Progenitor cell of endocrine pancreas (in vitro differentiated cells): ENCODE measurements at places on chromosomes 5 and 9. TPM values are rescaled to one million over a fixed set of nuclear protein-coding genes. Genes with fewer than 3 reads are reported as not detected.

Gene FREM1
- 11.4 and 13.2 TPM in 2 replicates for total RNA-seq

DNA sequence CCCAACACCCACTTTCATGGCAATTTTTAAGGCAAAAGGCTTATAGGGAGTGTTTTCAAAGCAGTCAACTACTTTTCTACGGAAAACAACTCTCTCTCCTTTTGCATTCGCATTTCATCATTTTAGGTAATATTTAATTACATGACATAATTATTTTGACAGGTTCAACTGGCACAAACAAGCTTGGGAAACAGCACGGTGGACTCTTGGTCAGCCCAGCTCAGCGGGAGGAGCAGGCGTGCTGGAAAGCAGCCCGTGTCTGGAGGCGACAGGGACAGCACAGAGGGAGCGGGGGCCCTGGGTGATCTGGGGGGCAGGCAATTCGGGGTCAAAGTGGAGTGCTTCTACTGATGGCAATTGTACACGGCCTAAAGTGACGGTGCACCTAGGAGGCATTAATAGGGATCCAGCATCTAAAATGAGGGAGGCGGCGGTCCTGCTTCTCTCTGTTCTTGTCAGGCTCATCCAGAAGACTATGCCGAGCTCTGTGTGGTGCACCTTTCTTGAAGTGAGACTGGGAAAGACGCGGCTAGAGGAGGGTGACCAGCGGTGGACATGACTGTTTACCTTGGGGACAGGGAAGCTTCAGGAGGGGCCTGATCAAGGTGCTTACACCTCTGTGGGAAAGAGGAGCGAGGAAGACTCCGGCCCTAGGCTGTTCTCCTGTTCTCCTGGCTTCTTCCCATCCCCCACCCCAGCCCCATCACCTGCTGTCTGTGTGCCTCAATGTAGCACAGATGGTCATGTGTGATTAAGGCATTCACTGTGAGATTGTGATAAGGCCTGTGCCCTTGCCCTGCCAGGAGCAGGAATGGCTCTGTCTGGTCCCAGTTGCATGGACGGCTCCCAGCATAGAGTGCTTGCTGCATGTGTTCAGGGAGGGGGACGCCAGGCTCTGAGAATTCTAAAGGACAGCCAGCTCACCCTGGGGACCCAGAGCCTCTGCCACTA lies 3.4 kb downstream of the MYMK start:
- DNase-seq: no peak
- peak overlapping the region; percentile 73 for H3K27ac ChIP-seq
- no peaks in the 10 kb centered on the region for H3K36me3 ChIP-seq
- peaks cover under 1% of the 10 kb centered on the region for H3K4me1 ChIP-seq
- no peak overlapping the region for H3K4me3 ChIP-seq

- no peak for DNase-seq
- peaks cover 18% of the 10 kb centered on the region for H3K27me3 ChIP-seq
- H3K36me3 ChIP-seq: no peaks in the 10 kb centered on the region
- H3K27ac ChIP-seq: no peak overlapping the region
- peaks cover 5% of the 10 kb centered on the region for H3K4me1 ChIP-seq
Measured at GRCh38 chr9:91577633-91578061, 154.0 kb upstream of the NFIL3 start.

- no peak overlapping the region for H3K4me3 ChIP-seq
- peaks cover 2% of the 10 kb centered on the region for H3K27me3 ChIP-seq
- no peak overlapping the region for H3K27ac ChIP-seq
Measured at GRCh38 chr9:99515093-99515492, 293.0 kb downstream of the SEC61B start.

Gene SLC27A6
- 1.5 and 2.1 TPM in 2 replicates for total RNA-seq

Gene ZNF608
- 134 and 148 TPM in 2 replicates for total RNA-seq

Gene STPG3
- total RNA-seq: not detected in 2 replicates

- H3K36me3 ChIP-seq: no peaks in the 10 kb centered on the region
- H3K4me1 ChIP-seq: peaks cover 23% of the 10 kb centered on the region
- H3K27ac ChIP-seq: no peak overlapping the region
- H3K27me3 ChIP-seq: no peaks in the 10 kb centered on the region
- no peak overlapping the region for H3K4me3 ChIP-seq
- DNase-seq: no peak
Measured at GRCh38 chr5:66871651-66872050, 275.5 kb downstream of the MAST4 start.

Gene MGAT1
- 63.8 and 66.9 TPM in 2 replicates for total RNA-seq

Gene CNTFR
- total RNA-seq: 2.3 and 2.7 TPM in 2 replicates

Gene DDX46
- total RNA-seq: 72.3 and 73.2 TPM in 2 replicates

DNA sequence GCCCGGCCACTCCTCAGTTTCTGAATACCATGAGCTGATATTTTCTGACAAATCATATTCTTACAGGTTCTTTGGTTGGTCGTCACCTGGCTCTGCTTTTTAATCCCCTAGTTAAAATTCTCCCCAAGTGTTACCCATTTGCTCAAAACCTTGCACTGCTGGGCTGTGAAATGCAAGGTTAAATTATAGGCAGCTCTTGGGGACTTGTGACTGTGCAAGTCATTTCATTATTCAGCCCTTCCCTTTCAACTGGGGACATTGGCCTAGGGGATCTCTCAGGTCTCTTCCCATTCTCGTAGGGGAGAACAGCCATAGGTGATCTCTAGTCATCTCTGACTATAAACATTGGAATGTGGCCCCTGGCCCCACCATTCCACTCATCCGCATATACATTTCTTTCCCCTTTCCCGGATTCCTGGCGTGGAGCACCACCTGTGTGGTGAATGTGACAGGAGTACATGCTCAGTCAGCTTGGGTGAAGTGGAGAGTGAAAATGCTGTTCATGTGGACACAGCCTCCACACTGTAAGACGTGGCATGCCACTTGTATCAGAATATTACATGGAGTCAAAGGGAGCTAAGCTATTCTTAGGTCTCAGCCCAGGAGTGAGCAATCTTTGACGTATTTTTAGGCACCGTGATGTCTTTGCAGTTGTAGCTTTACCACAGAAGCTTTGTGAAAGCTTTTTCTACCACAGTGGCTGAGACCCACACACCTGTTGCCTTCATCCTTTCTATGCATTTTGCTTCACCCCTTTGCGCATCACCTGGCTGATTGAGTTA lies 386.7 kb downstream of the KDM4C start:
- no peak overlapping the region for H3K27ac ChIP-seq
- no peaks in the 10 kb centered on the region for H3K27me3 ChIP-seq
- no peak overlapping the region for H3K4me3 ChIP-seq
- no peaks in the 10 kb centered on the region for H3K4me1 ChIP-seq

Gene SEMA6A
- 89.9 and 105 TPM in 2 replicates for total RNA-seq

Gene SLC28A3
- total RNA-seq: 0.55 and 0.62 TPM in 2 replicates

Gene EDIL3
- 4.8 and 5.6 TPM in 2 replicates for total RNA-seq

- no peak for DNase-seq
- H3K27ac ChIP-seq: no peak overlapping the region
- no peak overlapping the region for H3K4me3 ChIP-seq
- peaks cover 4% of the 10 kb centered on the region for H3K27me3 ChIP-seq
- no peaks in the 10 kb centered on the region for H3K36me3 ChIP-seq
Measured at GRCh38 chr5:143806579-143806978, 5.4 kb upstream of the HMHB1 start.

DNA sequence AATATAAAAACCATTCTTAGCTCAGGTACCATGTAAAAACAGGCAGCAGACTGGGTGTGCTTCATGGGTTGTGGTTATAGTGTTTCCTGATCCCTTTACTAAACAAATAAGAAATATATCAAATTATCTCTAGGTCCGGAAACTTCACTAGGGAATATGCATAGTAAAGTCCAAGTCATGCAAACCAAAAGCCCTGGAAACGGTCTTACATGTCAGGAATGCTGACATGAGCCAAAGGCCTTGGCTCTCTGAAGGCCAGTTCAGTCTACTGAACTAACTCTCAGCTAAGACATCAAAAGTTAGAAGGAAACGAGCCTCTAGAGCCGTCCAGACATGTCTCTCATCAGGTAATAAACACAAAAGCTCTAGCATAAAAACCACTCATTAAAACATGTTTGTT lies 778.9 kb upstream of the ZNF608 start:
- no peaks in the 10 kb centered on the region for H3K27me3 ChIP-seq
- DNase-seq: no peak
- no peaks in the 10 kb centered on the region for H3K36me3 ChIP-seq
- H3K4me1 ChIP-seq: peaks cover 8% of the 10 kb centered on the region

Gene GABRA6
- not detected in 2 replicates for total RNA-seq

GRCh38 chr9:116951588-116952435 lies 264.7 kb downstream of the TRIM32 start:
- no peaks in the 10 kb centered on the region for H3K27me3 ChIP-seq
- no peak overlapping the region for H3K4me3 ChIP-seq
- no peak overlapping the region for H3K27ac ChIP-seq
- no peak for DNase-seq
- H3K36me3 ChIP-seq: no peaks in the 10 kb centered on the region

Gene GRM6
- total RNA-seq: not detected in 2 replicates
